Effector CD4-positive, alpha-beta T cell (primary cell): ENCODE measurements at places on chromosomes 11 and 22.

DNA sequence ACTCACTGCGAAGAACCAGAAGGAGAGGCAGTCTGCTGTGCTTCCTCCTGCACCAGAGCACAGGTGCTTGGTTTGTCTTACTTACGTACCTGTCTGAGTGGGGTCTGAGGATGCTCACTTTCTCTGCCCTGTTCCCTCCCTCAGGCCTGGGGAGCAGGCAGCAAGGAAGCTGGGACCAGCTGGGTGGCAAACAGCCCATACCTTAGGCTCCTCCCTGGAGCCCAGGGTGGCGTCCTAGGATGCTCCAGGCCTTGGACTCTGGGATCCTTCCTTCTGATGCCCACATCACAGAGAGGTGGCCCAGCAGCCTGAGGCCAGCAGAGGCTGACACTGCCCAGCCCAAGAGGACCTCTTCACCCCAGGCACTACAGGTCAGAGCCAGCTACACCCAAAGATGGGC, 593.2 kb downstream of the BRD1 start:
- no peak for DNase-seq

DNA sequence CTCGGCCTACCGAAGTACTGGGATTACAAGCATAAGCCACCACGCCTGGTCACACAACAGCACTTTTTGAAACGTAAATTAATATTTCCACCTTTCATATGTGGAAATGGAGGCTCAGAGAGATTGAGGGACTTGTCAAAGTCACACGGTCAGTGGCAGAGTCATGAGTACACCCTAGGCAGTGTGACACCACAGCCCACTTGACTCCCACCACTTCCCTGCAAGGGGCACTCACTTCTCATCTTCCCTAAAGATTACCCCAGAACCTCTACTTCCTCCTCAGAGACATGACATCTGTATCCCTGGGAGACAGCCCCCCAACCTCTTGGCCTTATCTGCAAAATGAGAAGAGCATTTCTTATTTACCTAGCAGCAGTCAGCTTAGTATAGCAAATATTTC, 16.5 kb upstream of the MYOD1 start:
- DNase-seq = no peak

DNA sequence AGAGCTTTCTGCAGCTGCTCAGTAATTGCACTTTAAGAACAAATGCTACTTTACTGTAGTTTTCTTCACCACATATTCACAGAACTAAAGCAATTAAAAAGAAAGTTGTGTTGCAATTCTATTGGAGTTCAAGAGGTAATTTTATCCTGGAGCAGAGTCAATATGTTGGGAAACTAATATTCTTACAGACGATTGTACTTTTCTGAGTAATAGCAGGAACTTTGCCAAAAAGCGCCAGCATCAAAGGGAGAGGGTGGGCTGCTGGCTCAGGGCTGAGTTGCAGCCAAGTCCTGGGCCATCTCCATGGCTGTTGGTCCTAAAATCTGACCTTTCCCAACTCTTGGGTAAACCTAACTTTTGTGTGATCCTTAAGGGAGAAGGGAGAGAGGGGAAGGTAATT, 73.6 kb upstream of the MYO18B start:
- no peak for DNase-seq

- DNase-seq = no peak
Measured at GRCh38 chr22:33894515-33894914, 25.8 kb downstream of the LARGE1 start.

- no peak for DNase-seq
Measured at GRCh38 chr11:63019506-63019905, 3.9 kb upstream of the SLC22A8 start.

GRCh38 chr11:119618208-119618909, 110.6 kb downstream of the NECTIN1 start:
- no peak for DNase-seq

- no peak for DNase-seq
Measured at GRCh38 chr11:119593346-119593745, 135.7 kb downstream of the NECTIN1 start.

DNA sequence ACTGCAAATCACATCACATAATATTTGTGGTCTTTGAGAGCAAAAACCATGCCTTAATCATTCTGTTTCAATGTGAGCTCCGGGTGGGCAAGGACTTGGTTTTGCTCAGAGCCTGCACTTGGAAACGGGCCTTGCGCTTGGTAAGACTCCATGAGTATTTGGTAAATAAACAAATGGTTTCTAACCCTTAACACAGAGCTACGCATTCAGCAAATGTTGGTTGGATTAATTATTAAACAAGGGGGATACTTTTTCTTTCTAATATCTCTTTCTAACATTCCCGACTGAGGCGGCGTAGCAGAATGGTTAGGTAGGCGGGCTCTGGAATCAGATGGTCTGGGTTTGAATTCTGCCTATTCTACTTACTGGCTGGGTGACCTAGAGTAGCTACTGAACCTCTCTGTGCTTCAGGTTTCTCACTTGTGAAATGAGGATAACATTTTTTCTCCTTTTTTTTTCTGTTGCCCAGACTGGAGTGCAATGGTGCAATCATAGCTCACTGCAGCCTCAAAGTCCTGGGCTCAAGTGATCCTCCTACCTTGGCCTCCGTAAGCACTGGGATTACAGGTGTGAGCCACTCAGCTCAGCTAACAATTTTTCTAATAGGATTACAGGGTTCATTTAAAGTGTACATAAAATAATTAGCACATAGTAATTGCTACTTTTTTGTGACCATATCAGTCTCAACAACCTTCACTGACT, 3.4 kb upstream of the FAM83F start:
- DNase-seq = no peak

DNA sequence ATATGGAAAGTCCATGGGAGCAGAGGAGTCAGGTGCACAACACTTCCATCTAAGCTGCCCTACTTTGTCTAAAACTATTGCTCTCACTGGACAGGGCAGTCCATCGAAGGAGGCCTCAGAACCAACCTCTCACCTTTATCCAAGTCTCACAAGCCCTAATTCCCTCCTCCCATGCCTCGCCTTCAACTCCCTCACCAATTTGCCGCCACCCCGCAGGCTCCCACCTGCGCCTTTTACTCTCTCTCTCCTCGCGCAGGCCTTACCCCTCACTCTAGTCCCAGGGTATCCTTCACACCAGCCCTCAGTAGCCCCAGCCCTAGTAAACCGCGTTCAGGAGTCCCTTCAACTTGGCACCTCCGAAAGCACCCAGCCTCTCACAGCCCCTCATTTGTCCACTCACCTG, 451 bp downstream of the FHIP1B start:
- DNase-seq = no peak

DNA sequence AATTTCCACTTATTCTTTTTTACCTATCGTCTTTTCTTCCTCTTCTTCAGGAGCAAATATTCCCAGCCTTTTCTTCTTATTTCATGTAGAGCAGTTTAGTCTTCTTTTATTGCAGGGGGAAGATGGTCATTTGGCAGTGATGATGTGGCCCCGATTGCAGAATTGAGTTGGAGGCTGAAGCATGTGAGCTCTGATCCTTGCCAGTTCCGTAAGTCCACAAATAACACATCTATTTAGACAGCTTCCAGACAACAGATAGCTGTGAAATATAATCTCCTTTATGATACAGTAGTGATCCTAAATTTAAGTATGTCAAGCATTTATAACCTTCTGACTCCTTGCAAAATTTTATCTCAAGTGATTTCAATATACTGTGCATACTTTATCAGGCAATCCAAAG, 27.5 kb downstream of the REXO2 start:
- no peak for DNase-seq

DNA sequence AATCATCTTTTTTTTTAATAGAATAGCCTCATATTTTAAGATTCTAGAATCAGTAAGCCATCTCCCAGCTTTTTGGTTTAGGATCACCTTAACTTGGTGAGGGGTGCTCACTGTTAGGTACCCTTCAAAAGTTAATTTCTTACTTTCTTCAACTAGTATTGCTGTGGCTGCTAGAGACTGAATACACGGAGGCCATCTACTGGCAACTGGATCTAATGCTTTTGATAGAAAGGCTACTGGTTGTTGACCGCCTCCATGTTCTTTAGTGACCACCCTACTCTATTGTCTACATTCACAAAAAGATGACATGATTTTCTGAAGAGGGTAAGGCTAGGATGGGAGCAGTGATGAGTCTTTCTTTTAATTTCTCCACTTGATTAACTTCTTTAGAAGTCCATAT, 16.7 kb upstream of the ALDH3B2 start:
- DNase-seq = no peak

GRCh38 chr11:110345743-110346142, 49.3 kb upstream of the RDX start:
- no peak for DNase-seq

GRCh38 chr11:61480994-61481335, 27.6 kb upstream of the LRRC10B start:
- no peak for DNase-seq

DNA sequence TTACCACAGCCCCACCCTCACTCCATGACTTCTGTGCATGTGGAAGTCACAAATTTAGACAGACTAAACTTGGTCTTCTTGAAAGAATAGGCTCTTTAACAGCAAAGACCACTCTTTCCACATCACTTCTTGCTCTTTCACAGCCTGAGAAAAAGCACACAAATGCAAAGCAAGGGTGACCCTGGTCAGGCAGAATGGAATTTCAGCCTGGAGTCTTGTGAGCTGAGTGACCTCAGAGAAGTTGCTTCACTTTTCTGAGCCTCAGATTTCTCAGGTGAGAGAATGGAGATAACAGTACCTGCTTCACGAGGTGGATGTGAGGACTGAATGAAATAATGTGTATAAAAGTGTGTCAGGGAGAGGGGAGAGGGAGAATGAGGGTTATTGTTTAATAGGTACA, 26.8 kb upstream of the LIPT2 start:
- no peak for DNase-seq

DNA sequence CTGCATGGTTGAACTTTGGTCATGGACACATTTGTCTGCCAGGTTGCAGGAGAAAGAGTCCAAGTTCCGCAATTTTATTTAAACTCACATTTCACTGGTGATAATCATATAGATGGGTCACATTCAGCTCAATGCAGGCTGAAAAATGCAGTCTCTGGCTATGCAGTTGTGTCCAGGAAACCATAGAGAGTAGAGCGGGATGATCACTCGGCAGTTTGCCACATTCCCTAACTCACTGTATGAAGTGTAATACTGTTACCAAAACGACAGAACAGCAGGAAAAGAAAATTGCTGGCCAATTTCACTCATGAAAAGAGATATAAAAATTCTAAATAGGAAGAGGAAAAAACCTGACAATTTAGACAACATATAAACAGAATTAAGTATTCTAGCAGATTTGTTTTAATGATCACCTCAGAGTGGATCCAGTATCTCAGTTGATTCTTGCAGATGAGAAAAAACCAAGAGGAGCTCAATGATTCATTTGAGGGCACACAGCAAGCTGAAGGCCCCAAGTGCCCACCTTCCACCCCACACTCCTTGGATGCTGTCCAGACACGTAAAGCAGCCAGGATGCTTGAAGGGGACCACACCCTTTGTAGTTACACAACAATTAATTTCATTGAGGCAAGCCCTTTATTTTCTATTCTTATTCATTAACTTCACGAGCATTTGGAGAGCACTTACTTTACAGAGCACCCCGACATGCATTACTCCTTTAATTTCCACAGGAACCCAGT, 422.3 kb downstream of the SOX6 start:
- DNase-seq = no peak

GRCh38 chr22:42719133-42719532, 1.5 kb downstream of the A4GALT start:
- no peak for DNase-seq

DNA sequence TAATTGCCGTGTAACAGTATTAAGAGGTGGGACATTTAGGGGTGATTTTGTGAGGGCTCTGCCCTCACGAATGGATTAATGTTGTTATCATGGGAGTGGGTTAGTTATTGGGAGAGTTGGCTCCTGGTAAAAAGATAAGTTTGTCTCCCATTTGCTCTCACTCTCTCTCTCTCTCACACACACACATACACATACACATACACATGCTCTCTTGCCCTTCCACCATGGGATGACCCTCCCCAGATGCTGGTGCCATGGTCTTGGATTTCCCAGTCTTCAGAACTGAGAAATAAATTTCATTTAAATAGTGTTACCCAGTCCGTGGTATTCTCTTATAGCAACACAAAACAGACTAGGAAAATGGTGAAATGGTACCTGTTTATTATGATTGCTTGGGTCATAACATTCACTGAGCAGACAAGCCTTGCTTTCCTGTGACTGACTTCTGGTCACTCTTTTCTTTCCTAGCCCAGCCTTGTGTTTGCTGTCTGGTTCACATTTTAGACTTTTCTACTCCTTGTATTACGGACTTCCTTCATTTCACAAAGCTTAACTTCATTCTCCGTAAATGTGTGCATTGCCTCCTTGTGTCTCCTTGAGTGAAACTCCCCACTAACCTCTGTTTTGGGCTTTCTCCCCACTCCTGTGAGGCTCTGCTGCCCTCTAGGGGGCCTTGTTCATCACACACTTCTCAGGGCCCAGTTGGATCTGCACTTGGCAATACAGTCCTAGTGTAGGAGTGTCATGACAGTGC, 206.5 kb upstream of the CTSC start:
- DNase-seq = peak; percentile 59

DNA sequence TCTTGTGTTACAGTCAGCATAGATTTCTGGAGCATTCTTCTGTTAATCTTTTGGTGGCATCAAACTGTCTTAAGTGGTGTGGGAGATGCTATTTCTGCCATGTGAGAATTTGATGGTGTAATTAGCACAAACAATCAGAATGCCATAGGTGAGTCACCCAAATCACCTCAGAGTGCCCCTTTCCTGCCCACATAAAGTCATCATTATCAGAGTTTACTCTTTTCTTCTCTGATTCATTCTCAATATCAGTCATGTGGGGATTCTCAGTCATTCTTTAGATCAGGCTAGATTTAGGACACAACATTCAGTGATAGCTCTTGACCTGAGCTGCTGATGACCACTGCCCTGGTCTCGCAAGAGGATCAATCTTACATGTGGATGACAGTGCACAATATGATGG, 23.7 kb upstream of the MS4A6A start:
- DNase-seq = no peak

DNA sequence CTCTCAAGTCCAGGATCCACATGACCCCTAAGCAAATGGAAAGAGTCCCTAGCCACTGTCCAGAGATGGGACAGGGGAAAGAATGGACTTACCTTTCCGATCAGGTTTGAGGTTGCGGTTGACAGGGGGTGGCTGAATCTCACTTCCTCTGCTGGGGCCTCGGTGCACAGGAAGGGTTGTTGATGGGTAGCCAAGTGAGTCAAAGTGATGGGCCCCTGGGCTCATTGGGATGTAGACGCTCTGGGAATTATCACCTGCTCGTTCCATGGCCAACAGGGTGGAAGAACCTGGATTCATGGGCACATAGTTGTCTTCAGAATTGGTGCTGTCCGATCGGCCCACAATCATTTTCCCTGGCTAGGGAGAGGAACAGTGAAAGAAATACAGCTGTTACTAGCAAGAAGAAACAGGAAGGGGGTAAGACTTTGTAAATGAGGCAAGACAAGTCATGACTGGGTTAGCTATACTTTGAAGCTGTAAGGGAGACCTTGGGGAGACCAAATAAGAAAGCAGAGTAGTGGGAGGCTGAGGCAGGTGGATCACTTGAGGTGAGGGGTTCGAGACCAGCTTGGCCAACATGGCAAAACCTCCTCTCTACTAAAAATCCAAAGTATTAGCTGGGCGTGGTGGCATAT, 34.7 kb downstream of the USP35 start:
- DNase-seq = no peak
